ENCODE measurements at places on chromosomes 13 and 19.

- DNase-seq: no peak
- H3K4me3 ChIP-seq: no peak overlapping the region
- no peaks in the 10 kb centered on the region for H3K27me3 ChIP-seq
- H3K4me1 ChIP-seq: peaks cover 39% of the 10 kb centered on the region
- no peak overlapping the region for H3K27ac ChIP-seq
Measured at GRCh38 chr13:112735791-112736190, 46.0 kb downstream of the ATP11A start.

DNA sequence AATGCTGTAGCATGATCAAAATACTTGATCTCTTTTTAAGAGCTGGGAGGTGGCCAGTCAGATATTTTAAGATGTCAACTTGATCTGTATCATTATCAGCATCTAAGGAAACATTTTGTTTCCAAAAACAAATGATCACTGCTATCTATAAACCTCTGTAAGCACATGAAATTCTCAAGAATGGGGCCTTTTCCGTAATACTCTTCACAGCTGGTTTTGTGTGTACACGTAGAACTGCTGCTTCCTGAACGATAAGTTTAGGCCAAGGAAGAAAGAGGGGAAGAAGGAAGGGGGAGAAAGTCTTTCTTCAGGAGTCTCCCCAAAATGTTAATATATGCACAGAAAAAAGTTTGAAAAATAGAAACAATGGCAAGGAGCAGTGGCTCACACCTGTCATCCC, 25.7 kb downstream of the ARL11 start:
- DNase-seq: no peak
- H3K27me3 ChIP-seq: no peaks in the 10 kb centered on the region
- H3K4me3 ChIP-seq: no peak overlapping the region
- H3K36me3 ChIP-seq: no peaks in the 10 kb centered on the region

- H3K27ac ChIP-seq: no peak overlapping the region
- H3K4me3 ChIP-seq: no peak overlapping the region
- H3K36me3 ChIP-seq: no peaks in the 10 kb centered on the region
- no peak for DNase-seq
Measured at GRCh38 chr13:44899967-44900366, 89.3 kb downstream of the NUFIP1 start.

DNA sequence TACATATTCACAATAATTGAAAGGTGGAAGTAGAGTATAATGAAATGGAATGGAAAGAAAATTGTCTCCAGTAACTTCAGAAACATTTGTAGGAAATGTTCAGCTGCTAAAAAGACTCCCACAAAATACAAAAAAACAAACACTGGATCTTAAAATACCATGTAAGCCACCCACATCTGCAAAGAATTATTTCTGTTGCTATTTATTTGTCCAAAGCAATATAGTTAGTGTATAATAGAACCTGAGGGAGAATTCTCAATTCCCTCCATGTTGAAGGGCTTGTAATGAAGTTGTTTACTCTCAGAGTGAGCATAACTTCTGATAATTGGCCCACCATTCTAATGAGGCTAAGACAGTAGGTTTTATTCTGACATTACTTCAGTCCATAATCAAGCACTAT, 37.4 kb upstream of the KLF12 start:
- H3K36me3 ChIP-seq: no peaks in the 10 kb centered on the region
- H3K27ac ChIP-seq: no peak overlapping the region
- H3K27me3 ChIP-seq: no peaks in the 10 kb centered on the region
- no peak for DNase-seq
- no peak overlapping the region for H3K4me3 ChIP-seq

DNA sequence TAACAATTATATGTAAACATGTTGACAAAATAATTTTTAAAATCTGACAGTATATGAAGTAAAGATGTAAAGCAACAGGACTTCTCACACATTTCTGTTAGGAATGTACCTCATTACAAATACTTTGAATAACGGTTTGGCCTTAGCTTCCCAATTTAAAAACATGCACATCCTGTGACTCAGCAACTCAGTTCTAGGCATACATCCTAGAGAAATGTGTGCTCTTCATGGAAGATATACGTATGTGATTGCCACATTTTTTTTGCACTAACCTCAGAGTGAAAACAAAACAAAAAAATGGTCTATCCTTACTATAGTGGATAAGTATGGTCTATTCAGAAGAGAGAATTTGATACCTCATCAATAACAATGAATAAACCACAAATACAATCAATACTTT, 314.6 kb downstream of the LIG4 start:
- no peaks in the 10 kb centered on the region for H3K36me3 ChIP-seq
- no peaks in the 10 kb centered on the region for H3K4me1 ChIP-seq
- no peak for DNase-seq
- no peak overlapping the region for H3K27ac ChIP-seq
- H3K27me3 ChIP-seq: no peaks in the 10 kb centered on the region

DNA sequence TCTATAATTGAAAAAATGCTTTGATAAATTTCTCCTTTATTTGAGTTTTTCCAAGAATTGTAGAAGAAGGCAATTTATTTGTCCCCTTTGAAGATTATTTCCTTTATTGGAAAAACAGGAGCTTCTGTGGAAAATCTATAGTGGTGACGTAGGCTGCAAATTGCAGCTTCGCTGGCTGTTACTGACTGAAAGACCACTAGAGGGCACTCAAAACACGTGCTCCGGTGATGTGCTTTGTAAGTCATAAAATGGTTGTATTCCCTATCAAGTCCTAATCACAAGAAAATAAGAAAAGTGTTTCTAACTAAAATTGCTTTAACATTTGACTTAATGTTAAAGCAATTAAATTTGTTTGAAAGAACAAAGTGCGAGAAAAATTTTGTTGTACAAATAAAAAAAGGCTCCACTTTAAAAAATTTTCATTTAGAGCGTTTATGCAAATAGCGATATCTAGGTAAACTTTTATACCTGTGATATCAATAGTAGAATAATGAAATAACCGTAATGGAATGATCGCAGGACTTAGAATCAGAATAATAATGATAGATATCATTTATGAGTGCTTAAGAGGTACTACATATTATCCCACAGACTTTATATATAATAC, 638.2 kb upstream of the SPRY2 start:
- DNase-seq: no peak
- no peak overlapping the region for H3K27ac ChIP-seq
- H3K4me1 ChIP-seq: no peaks in the 10 kb centered on the region
- no peak overlapping the region for H3K4me3 ChIP-seq
- no peaks in the 10 kb centered on the region for H3K36me3 ChIP-seq

- peaks cover 33% of the 10 kb centered on the region for H3K27me3 ChIP-seq
- no peak for DNase-seq
- H3K27ac ChIP-seq: no peak overlapping the region
- H3K4me1 ChIP-seq: 0 out of 2 replicates have a peak, but pooled peaks cover 5% of the 10 kb centered on the region
- no peak overlapping the region for H3K4me3 ChIP-seq
Measured at GRCh38 chr19:39590265-39590664, 12.1 kb upstream of the LGALS13 start.

- peaks cover 37% of the 10 kb centered on the region for H3K27me3 ChIP-seq
- no peak overlapping the region for H3K27ac ChIP-seq
- H3K4me3 ChIP-seq: no peak overlapping the region
- no peaks in the 10 kb centered on the region for H3K4me1 ChIP-seq
Measured at GRCh38 chr19:15498910-15499309, 9.4 kb upstream of the CYP4F22 start.

DNA sequence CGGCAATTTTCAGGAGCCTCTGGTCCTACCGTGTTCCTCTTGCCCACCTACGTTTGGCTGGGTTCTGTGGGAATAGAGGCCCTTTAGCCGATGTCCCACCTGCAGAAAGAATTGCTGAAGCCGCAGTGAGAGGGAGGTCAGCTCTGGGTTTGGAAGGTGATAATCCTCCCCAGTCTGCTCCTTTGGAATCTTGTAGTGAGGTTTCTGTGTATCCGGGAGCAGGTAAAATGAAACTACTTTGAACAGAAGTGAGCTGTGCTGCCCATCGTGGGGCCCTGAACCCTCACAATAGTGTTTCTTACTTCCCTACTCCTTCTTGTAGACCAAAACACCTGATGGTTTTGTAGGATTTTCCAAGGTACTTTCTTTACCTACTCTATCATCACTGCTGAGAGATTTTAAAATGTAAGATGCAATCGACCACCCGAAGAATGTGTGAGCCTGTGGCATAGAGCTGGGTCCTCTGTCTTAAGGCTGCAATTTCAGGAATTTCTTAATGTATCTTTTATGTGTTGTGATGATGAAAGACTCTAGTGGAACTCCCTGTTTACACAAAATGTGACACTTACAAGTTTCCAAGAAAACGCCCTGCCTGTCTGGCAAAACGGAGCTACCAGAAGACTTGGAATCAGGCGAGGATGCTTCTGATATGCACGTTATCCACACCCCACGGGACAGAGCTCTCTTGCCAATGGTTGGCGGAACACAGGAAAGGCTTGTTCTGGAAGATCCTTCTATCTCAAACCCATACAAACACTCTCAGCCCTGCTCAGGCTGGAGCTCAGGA, 76.1 kb downstream of the RGCC start:
- H3K36me3 ChIP-seq: no peaks in the 10 kb centered on the region
- H3K27me3 ChIP-seq: no peaks in the 10 kb centered on the region
- H3K4me3 ChIP-seq: no peak overlapping the region
- H3K27ac ChIP-seq: no peak overlapping the region

- DNase-seq: no peak
- no peak overlapping the region for H3K27ac ChIP-seq
- no peaks in the 10 kb centered on the region for H3K4me1 ChIP-seq
- no peaks in the 10 kb centered on the region for H3K36me3 ChIP-seq
- no peaks in the 10 kb centered on the region for H3K27me3 ChIP-seq
Measured at GRCh38 chr13:37701306-37701705, 102.7 kb upstream of the POSTN start.

DNA sequence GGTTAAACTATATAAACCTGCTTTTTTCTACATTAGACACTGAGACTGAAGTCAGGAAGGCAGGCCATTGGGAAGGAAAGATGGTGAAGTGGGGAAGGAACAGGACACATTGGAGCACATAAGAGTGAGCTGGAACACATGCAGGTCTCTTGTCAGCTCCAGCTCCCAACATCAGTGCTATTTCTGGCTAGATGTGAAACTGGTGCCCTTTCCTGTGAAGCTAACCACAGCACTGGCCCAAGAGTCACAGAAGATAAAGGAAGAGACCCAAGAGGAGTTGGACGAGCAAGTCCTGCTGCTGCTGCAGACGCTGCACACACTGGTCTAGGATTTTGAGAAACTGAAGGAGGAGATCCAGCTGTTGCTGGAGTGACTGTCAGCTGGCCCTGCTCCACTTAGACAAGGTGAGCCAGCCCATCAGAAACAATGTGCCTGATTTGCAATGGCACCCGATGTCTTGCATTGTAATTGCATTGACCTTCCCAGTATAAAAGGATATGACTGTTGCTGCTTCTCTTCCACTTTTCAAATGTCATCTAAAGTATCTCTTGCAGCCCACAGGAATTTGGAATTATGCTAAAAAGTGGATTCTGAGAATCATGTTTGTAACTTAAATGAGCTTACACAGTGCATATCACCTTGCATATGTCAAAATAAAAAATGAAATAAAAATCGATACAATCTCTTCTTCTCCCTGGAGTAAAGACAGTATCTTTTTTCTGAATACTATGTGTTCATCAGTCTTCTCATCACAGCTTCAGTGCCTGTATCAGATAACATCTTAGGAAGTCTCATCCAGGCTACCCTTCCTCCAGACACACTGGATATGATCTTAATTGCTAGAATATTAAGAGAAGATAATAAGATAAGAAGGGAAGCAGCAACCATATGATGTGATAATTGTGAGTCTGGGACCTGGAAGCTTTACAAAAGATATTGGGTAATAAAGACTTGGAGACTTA, 230.7 kb upstream of the SPRY2 start:
- no peak for DNase-seq
- H3K4me3 ChIP-seq: no peak overlapping the region
- H3K27ac ChIP-seq: no peak overlapping the region

Data from PC-9 (cell line).